Endothelial cell (in vitro differentiated cells): ENCODE measurements at places on chromosomes 5 and 9. TPM values are rescaled to one million over a fixed set of nuclear protein-coding genes. Genes with fewer than 3 reads are reported as not detected.

TAF11L5 gene
- not detected for total RNA-seq

- peaks cover 30% of the 10 kb centered on the region for H3K4me1 ChIP-seq
- DNase-seq, result no peak
- H3K27me3 ChIP-seq, result peaks cover 6% of the 10 kb centered on the region
- H3K4me3 ChIP-seq, result no peak overlapping the region
- no peak overlapping the region for H3K27ac ChIP-seq
- H3K36me3 ChIP-seq, result peaks cover under 1% of the 10 kb centered on the region
Observed at GRCh38 chr5:65919773-65920172, 6.6 kb upstream of the ERBIN start.

GARIN3 gene
- not detected for total RNA-seq

- no peaks in the 10 kb centered on the region for H3K36me3 ChIP-seq
- H3K4me1 ChIP-seq, result no peaks in the 10 kb centered on the region
- H3K4me3 ChIP-seq, result no peak overlapping the region
Observed at GRCh38 chr9:2697492-2697891, 19.8 kb upstream of the KCNV2 start.

DNA sequence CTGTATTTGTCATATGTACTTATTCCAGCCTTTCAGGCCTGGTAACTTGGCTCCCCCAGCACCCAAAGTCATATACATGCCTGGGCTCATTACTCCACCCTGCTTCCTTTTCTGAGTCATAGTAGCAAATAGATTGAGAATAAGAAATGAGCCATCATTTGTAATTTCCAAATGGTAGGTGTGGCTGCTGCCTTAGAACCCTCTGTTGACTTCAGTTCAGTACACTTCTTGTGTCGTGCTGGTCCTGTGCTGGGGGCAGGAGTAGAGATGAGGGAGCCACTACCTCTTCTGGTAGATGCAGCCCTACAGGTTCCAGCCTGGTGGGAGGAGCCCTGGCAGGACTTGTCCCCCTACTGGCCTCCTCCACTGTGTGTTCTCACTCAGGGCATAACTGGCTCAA, 11.1 kb downstream of the GM2A start:
- H3K27ac ChIP-seq, result no peak overlapping the region
- no peak overlapping the region for H3K4me3 ChIP-seq
- peaks cover 19% of the 10 kb centered on the region for H3K36me3 ChIP-seq
- H3K27me3 ChIP-seq, result no peaks in the 10 kb centered on the region

LRSAM1 gene
- 22.6 TPM for total RNA-seq

DNA sequence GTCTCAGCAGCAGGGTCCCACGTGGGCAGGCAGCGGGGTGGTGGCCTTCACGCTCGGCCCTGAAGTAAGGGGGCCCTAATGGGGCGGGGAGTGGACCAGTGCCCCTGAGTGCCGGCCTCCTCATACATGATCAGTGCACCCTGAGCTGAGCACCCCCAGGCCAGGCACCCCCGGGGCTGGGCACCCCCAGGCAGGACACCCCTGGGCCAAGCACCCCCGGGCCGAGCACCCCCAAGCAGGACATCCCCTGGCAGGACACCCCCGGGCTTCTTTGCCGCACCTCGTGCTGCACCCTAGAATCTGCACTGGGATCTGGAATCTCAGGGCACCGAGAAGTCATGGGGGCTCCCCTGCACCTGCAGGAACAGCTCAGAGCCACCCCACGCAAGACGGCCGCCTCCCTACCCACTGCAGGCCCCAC, 51.4 kb downstream of the EXD3 start:
- H3K36me3 ChIP-seq, result peaks cover 3% of the 10 kb centered on the region
- DNase-seq, result no peak
- no peak overlapping the region for H3K4me3 ChIP-seq
- peaks cover 5% of the 10 kb centered on the region for H3K27me3 ChIP-seq

RASGEF1C gene
- 0.64 TPM for total RNA-seq

DNA sequence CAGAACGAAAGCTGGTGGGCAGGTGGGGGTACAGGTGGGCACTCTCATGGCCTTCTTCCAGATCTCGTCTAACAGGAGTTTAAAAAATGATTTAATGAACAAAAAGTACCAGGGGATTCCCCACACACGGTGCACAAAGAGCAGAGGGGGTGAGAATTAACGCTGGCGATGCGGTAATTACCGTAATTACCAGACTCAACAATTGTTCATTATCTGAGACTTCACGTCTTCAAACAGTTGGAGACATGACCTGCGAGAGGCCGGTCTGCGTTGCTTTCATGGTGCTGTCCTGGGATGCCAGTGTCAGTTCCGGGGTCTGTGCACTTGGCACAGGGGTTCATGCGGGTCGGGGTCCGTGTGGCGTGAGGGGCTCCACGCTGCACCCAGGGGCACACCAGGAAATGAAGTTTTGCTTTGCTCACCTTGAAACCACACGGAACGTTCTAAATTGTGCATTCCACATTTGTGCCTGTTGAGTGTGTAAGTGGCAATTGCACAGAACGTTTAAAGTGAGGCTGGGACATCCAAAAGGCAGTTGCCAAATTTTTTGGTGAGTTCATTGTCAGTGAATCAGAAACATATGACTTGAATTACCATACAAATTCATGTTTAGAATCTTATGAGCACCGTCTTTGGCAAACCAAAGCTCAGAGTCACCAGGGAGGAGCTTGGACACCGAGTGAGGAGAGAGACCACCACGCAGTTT, 256.4 kb upstream of the IRX1 start:
- no peak overlapping the region for H3K4me3 ChIP-seq
- H3K27me3 ChIP-seq, result peaks cover 12% of the 10 kb centered on the region
- no peak overlapping the region for H3K27ac ChIP-seq
- H3K36me3 ChIP-seq, result no peaks in the 10 kb centered on the region

GRCh38 chr9:94110821-94111252, 26.6 kb downstream of the PTPDC1 start:
- H3K4me1 ChIP-seq, result no peaks in the 10 kb centered on the region
- no peak overlapping the region for H3K27ac ChIP-seq
- no peak overlapping the region for H3K4me3 ChIP-seq

IFNK gene
- not detected for total RNA-seq

CARTPT gene
- total RNA-seq, result 148 TPM

DNA sequence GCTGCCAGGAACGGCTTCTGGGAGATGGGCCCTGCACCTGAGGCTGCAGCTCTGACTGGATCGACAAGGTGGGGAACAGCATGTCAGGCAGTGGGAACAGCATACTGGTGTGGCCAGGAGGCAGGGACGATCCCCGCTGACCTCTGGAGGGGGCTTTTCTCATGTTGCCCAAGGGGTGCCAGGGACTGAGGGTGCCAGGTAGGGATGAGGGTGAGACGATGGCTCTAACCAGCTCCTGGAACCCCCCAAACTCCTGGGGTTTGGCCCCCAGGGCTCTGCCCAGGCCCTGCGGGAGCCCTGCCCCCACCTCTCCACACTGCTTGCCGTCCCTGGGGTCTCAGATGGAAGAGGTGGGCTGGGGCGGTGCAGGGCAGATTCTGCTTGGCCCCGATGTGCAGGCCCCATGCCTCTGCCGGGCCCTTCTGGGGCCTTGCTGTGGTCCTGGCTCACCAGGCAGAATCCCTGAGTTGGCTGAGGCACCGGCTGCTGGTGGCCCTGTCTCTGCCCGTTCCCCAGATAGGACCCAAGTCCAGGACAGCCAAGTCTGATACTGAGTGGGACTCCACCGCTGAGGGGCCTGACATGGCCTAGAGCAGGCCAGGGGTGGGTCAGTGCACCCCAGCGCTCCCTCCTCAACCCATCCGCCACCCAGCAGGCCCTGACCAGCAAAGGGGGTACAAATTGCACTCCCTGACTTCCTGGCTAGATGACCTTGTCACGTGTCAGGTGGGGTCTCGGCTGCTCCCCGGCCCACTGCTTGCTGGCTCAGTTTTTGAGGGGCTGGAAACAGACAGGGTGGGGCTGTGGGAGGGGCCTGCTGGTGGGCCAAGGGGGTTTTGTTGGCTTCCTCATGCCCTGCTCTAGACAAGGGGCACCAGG, 28.4 kb upstream of the RNF130 start:
- H3K27me3 ChIP-seq, result peaks cover 5% of the 10 kb centered on the region
- no peak overlapping the region for H3K4me3 ChIP-seq
- no peaks in the 10 kb centered on the region for H3K4me1 ChIP-seq
- no peaks in the 10 kb centered on the region for H3K36me3 ChIP-seq
- no peak for DNase-seq

DNA sequence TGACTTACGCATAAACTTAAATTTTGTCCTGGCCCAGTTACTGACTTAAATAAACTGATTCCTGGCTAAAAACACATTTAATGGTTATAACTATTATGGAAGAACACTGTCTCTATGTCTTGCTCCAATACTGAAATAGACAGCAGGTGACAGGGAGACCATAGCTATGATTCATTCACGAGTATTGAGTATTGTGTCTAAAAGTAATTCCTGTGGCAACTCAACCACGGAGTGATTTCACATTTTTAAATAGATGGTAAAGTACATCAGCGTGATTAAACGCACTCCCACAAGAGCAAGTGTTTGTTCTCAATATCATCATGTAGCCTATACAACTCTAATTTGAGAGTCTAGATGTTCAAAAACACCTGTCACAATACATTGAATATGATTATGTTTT, 35.9 kb upstream of the PCSK1 start:
- H3K27ac ChIP-seq, result no peak overlapping the region
- H3K4me1 ChIP-seq, result peaks cover 5% of the 10 kb centered on the region
- no peak overlapping the region for H3K4me3 ChIP-seq
- H3K27me3 ChIP-seq, result peaks cover 4% of the 10 kb centered on the region
- no peak for DNase-seq
- no peaks in the 10 kb centered on the region for H3K36me3 ChIP-seq
